Umbilical cord (tissue), 2 donors: ENCODE measurements at places on chromosomes 12 and 14. TPM values are rescaled to one million over a fixed set of nuclear protein-coding genes. Genes with fewer than 3 reads are reported as not detected.

The FZD10 gene
- total RNA-seq = 1.7 TPM

The WNT5B gene
- 101 TPM for total RNA-seq

The FAM90A1 gene
- total RNA-seq = not detected

The FAM161B gene
- total RNA-seq = 8.4 TPM

The AKAP5 gene
- 16.6 TPM for total RNA-seq

The FOXN4 gene
- total RNA-seq = 1.9 TPM

The ASCL1 gene
- not detected for total RNA-seq
